ENCODE measurements at places on chromosomes 12 and 14.
A peak's percentile ranks its signal among the peaks of the same experiment; 100 is the strongest.

- no peak for DNase-seq
Measured at GRCh38 chr14:35875296-35875695, 49.2 kb downstream of the BRMS1L start.

GRCh38 chr12:65306366-65307168 lies 28.1 kb downstream of the MSRB3 start:
- no peak for DNase-seq

DNA sequence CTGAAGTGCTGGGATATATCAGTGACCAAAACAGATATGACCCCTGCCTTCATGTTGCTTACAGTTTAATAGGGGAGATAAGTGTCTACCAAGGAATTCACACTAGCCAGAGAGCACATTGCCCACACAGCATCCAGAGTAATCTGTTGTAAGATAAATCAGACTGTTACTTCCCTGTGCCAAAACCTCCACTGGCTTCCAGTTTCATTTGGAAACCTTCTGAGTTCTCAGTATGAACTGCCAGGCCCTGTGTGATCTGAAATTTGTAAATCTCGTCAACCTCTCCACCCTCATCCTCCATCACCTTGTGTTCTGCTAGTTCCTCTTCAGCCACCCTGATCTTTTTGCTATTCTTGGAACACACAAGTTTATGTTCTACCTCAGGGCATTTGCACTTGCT lies 154.7 kb downstream of the ETV6 start:
- no peak for DNase-seq

DNA sequence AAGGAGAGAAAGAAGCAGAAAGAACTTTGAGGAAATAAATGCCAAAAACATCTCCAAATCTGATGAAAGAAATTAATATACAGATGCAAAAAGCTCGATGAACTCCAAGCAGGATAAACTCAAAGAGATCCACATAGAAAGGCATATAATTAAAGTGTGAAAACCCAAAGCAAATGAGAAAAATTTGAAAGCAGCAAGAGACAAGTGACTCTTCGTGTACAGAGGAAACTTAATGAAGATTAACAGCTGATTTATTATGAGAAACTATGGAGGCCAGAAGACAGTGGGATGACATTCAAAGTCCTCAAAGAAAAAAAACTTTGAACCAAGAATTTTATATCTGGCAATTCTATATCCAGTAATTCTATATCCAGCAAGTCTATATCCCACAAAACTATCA lies 163.0 kb upstream of the TMCC3 start:
- DNase-seq: peak; percentile 43

DNA sequence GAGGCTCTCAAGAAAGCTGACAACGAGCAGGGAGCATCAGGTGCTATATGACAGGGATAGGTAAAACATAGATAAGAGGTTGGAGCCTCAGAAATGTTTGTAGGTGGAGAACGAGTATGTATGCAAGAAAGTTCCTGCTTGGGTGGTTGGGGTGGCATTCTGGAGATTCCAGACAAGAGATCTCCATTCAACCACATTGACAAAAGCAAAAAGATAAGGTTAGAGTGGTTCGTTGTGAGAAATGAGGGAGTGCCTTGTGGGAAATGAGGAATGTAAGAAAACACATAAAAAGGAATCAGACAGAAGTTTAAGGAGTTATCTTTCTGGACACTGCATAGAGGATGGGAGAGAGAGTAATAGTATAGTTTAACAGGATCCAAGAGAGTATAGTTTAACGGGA lies 290.3 kb downstream of the DPF3 start:
- no peak for DNase-seq

GRCh38 chr14:36852981-36853691 lies 191.5 kb downstream of the PAX9 start:
- no peak for DNase-seq

- DNase-seq: no peak
Measured at GRCh38 chr12:132484891-132485441, 5.0 kb upstream of the FBRSL1 start.

DNA sequence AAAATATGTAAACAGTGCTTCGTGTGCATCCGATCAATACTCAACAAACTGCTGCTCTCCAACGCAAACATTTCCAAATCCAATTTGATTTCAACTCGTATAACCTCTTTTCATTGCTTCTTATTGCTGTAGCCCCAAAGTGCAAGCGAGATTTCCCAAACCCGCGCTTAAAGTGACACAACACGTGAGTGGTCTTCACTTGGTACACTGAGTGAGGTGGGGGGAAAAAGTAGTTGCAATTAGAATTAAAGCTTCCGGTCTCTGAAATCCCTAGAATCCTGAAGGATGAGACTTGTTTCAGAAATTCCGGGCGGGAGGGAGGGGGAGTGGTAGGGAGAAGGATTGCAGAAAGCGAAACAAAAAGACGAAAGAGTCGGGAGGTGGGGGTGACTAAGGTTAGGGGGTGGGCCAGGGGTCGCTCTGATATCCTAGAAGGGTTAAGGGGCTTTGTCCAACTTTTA lies 387.5 kb downstream of the BCAT1 start:
- no peak for DNase-seq

- peak; percentile 66 for DNase-seq
Measured at GRCh38 chr12:11553871-11554533, 95.5 kb upstream of the ETV6 start.

GRCh38 chr14:97143456-97143855 lies 346.3 kb downstream of the VRK1 start:
- no peak for DNase-seq

DNA sequence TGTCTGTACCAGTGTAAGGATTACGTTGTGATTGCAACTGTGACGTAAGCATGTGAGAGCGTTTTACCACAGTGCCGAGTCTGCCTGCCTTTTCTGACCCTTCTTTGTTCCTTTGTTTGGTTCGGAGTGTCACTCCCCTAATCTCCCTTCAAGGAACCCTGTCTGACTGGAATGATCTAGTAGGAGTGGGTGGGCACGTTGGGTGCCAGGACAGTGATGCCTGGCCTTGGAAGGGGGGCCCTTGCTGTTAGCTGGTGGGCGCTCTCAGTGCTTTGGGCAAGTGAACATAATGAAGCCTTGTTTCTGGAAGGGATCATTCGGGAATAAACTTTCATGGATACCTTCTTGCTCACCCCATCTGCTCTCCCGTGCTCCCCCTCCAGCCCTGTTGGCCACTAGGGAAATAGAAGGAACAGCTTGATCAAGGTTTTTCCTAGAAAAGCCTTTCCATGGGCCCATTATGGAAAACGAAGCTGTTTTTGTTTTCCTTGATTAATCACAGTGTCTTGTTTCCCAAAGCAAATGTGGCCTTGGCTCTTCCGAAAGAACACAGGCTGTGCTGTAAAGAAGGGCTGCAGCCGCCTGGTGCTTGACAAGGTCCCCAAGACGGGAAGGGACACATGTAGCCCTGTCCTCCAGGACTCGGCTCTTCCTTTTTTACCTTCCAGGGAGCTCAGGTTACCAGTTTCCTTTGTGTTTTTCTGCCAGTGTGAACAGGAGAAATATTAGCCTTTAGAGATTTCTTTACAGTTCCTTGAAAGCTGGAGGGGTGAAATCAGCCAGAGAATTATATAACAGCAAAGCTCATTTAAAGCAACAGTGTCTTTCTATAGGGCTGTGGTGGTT lies 215.5 kb downstream of the CRADD start:
- DNase-seq: no peak

- DNase-seq: no peak
Measured at GRCh38 chr14:99043756-99044155, 228.2 kb downstream of the BCL11B start.

GRCh38 chr12:94139816-94140215 lies 8.6 kb upstream of the PLXNC1 start:
- DNase-seq: no peak

DNA sequence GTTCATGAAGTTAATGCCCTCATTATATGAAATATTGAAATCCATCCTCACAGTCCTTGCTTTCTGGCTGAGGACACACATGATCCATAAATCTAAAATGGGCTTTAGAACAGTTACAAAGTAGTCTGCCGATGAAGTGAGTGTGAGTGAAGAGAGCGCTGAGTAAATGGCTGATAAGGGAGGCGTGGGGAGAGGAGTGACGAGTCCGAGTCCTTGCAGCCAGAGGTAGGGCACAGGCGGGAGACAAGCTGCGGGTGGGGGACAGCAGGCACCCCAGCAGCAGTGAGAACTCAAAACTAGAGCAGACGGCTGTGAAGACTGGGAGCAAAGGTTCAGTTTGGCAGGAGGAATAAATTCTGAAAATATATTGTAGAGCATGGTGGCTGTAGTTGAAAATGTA lies 140.1 kb upstream of the ATP2B1 start:
- no peak for DNase-seq

DNA sequence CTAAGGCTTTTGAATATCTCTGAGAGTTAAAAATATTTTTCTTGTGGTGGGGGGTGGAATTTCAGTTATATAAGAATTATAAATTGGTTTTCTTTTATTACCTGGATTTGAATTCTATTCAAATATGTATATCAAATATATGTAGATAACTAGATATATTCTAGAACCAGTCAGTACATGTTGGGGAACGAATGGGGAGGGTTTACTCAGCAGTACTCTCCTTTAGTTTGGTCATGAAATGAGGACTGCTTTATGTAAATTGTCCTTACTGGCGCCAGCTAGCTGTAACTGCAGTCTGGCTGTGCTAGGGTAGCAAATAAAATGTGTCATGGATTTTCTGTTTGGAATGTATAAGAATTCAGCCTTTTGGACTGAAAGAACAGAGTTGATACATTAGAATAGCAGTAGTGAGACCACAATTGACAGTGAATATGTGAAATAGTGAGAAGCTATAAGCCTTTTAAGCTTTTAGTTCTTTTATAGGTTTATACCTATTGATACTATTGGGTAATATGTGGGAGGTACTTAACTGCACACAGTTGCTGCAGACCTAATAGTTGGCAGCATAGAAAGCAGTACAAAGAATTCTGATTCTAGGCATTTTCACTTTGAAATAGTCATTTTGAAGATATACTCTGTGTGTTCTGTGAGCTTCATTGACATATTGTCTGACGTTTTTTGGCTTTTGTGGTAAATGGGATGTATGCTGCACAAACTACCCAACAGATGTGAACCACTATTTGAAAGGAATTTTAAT lies 29.0 kb downstream of the ATF7IP start:
- DNase-seq: peak; percentile 31

DNA sequence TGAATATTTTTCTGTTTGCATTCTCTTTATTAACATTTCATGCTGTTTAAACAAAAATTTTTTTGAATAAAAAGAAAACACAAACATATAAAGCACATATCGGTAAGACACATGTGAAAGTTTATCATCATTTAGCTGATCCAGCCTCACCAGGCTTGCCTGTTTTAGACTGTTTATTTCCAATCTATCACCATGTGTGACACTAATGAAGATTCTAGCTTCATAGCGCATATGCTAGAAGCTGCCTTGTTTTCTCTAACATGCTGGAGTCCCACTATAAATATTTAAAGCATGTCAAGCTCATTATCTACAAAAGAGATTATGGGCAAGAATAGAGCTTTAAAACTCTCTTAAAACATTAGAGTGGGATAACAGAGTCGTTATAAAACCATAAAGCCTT lies 25.4 kb upstream of the ADAMTS20 start:
- DNase-seq: no peak

- no peak for DNase-seq
Measured at GRCh38 chr14:103743691-103744090, 28.1 kb downstream of the ZFYVE21 start.
